ENCODE measurements at places on chromosomes 13 and 19.
A peak's percentile ranks its signal among the peaks of the same experiment; 100 is the strongest.

GRCh38 chr19:10105509-10106099 lies 558 bp upstream of the PPAN start:
- DNase-seq, result peak; percentile 66

GRCh38 chr19:49718991-49719390 lies 28.1 kb downstream of the CPT1C start:
- peak; percentile 13 for DNase-seq

- DNase-seq, result no peak
Measured at GRCh38 chr13:22270881-22271280, 600.0 kb downstream of the FGF9 start.

- no peak for DNase-seq
Measured at GRCh38 chr13:31986676-31987470, 44.7 kb upstream of the FRY start.

- DNase-seq, result no peak
Measured at GRCh38 chr13:45142440-45143345, 22.4 kb downstream of the GTF2F2 start.

DNA sequence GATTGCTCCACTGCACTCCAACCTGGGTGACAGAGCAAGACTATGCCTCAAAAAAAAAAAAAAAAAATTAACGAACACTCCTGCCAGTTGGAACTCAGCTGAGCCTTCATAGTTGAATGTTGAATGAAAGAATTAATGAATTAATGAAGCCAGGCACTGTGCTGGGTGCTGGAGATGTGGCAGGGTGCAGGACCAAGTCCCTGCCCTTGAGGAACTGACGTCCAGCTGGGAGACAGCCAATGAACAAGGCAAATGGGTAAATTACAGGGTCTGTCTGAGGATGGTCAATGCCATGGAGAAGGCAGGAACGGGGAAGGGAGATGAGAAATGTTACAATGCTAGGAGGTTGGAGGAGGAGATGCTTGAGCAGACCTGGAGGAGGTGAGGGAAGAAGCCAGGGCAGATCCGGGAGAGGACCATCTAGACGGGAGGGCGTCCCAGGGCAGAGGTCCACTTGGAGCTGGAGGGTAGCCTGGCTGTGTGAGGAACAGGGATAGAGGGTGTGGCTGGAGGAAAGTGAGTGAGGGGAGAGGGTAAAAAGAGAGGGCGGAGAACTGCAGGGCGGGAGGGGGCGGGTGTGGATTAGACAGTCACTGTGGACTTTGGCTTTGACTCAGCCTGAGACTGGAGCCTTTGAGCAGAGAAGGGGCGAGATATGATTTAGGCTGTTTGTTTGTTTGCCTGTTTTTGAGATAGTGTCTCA lies 16.8 kb upstream of the IGSF23 start:
- no peak for DNase-seq

- DNase-seq, result peak; percentile 57
Measured at GRCh38 chr13:41700790-41701310, 243.5 kb downstream of the RGCC start.

DNA sequence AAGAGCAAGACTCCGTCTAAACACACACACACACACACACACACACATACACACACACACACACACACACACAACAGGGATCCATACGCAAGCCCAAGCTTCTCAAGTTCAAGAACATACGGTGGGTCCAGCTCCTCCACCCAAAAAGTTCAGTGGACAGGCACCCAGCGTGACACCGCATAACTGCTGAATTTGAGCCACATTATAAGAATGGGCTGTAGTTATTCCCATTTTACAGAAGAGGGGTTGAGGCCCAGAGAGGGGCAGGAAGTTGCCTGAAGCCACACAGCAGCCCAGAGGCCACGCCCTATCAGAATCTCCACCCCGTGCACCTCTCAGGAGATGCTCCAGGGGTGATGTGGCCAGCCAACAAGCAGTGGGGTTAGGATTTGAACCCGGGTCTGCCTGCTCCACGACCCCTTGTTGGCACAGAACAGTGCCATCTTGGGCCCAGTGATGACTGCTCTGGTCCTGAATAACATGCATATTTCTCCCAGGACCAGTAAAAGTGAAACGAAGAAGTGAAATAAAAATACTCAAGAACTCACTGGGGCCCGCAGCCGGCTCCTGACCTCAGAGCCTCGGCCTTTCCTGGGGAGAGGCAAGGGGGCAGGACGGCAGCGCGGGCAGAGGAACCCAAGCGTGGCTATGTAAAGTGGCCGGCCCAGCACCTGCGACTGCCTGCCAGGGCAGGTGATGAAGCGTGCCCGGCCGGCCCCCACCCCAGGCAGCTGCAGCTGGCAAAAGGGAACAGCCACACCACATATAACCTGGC lies 61.9 kb downstream of the AP1M1 start:
- DNase-seq, result peak; percentile 73

DNA sequence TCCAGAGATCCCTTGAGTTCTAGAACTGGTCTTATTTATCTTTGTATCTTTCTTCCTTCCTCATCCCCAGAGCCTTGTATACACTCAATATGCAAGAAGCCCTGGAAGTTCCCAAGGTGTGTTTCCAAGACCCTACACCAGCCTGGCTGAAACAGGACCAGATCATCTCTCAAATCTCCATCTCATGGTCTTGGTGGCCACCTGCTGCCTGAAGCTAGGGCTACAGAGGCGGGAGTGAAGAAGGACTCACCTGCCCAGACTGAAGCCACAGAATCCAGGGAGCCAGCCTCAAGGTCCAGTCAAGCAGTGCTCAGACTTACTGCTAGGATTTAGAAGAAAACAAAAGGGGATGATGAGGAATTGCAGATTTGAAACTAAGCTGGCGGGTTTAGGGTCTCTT lies 6.1 kb upstream of the CYSLTR2 start:
- DNase-seq, result no peak

Data from MV-4-11 (cell line).